ENCODE measurements at places on chromosomes 7 and 10.
A peak's percentile ranks its signal among the peaks of the same experiment; 100 is the strongest.

DNA sequence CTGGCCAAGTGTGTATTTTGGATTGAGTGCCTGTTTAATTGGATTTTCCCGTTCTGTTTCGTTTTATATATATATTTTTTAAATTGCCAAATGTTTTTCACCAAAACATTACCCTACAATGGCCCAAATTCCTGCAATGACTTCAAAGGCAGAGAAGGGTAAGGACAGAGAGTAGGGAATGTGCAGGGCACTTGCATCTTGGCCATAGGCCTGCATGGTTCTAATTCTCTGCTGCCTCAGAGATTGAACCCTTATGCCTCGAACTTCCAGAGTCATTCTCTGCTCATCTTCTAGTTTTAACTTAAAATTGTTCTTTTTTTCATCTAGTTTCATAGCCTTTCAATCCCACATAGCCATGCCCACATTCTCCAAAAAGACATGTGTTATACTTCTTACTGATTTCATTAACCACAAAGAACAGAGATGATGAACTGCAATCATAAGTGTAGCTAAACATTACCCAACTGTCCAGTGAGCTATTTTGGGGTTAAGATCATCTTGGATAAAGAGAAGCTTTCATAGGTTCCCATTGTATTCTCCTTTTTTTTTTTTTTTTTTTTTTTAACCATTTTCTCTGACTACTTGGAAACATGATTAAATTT, 177.6 kb downstream of the PLXDC2 start:
- no peak for DNase-seq

DNA sequence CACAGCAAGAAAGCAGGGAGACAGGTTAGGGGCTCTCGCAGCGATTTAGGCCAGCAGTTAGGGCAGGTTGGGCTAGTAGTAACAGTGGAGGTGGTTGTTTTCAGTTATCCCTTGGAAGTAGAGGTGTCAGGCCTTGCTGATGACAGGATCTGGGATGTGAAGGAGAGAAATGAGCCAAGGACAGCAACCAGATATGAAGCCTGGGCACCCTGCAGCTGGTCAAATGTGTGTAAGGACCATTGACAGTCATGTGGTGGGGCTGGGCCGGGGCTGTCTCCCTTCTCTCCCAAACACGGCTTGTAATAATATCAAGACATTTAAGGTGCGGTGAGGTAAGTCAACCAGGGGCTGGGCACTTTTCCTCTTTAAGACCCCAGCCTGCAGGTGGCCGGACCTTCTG, 112.5 kb upstream of the IGFBP3 start:
- DNase-seq: no peak

GRCh38 chr10:35908451-35908850, 266.4 kb upstream of the FZD8 start:
- no peak for DNase-seq

GRCh38 chr7:7699380-7699779, 19.0 kb downstream of the RPA3 start:
- no peak for DNase-seq

DNA sequence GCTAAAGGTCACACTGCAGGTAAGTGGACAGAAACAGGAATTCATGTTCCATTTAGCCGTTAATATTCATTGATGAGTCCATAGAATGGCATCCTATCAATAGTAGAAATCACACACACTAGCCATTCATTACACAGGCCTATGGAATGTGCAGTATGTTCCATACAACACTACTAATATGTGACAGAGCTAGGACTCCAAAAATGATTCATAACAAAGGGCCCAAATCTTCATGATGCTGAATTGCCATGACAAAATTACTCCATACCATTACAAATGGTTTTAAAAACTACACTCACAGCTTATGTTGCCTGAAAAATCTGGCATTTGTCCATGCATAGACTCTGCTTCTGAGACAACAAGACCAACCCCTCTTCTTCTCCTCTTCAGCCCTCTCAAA, 549.1 kb downstream of the XPNPEP1 start:
- no peak for DNase-seq

GRCh38 chr10:73601486-73601921, 10.4 kb upstream of the USP54 start:
- DNase-seq: no peak

GRCh38 chr10:80172896-80173295, 32.4 kb downstream of the ANXA11 start:
- DNase-seq: no peak

- peak; percentile 30 for DNase-seq
These were observed 1.2 kb downstream of the JAZF1 start for GRCh38 chr7:28179120-28180030.

DNA sequence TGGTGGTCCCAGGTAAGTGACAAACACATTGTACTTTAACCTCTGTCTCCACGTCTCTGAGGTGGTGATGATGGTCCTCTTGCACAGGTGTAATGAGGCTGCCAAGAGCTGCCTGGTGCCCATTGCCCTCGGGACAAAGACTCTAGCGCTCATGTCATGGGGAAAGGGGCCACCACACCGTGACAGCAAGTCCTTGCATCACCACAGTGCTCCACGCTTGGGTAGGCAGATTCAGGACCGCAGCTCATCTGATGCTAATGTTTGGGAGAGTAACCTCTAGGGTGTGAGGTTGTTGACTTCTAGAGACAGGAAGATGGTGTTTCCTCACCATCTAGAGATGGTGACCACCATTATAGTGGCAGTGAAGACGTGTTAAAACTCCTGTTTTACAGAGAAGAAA, 395.6 kb downstream of the ADRA2A start:
- no peak for DNase-seq

- DNase-seq: no peak
These were observed 13.0 kb upstream of the TES start for GRCh38 chr7:116197360-116197759.

DNA sequence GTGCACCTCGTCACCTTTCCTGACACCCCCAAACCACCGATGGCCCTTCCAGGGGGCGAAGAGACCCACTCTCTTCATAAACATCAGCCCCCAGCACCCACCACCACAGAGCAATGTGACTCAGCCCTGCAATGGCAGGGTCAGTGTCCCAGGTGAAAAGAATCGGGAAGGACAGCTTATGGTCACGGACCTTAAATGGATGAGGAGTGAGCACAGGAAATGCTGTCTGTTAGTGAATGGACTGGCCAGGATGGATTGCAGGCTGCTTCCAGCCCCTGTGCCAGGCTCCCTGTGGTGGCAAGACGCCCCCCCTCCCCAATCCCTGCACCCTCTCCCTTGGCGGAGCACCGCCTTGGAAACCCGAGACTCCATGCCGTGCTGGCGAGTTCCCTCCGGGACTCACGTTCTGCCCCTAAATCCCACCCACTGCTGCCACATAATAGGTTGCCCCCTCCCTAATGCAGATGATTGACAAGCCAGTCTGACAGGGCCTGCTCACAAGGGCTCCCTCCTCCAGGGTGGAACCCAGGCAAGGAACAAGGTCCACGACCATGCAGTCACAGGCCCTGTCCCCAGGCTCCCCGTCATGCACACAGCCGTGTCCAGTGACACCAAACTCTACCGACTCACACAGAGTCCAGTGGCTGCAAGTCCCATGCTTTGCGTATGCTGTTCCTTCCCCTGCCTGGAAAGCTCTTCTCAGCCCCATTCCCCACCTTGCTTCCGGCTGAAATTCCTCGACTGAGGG, 7.3 kb downstream of the ASB13 start:
- DNase-seq: no peak

- no peak for DNase-seq
These were observed 50.5 kb upstream of the FOXK1 start for GRCh38 chr7:4631380-4632179.

- DNase-seq: no peak
These were observed 6.6 kb upstream of the SP8 start for GRCh38 chr7:20793248-20793647.

GRCh38 chr7:84112771-84113170, 81.8 kb downstream of the SEMA3A start:
- DNase-seq: no peak

DNA sequence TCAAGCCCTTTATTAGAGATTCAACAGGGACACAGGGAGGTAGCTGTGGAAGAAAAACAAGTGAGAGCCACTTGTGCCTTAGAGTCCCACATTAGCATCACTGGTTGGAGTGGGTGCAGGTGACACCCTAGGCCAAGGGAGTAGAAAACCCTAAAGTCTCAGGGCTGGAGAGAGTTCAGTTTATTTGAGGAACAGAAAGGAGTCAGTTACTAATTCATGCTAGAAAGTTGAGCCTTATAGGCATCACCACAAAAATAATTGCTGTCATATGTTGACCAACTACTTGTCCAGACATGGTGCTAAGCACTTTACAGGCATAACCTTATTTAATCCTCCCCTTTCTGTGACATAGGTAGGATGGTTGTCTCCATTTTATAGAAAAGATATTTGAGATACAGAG, 20.9 kb upstream of the ACSL5 start:
- DNase-seq: no peak

GRCh38 chr10:95350830-95351228, 60.0 kb upstream of the PDLIM1 start:
- DNase-seq: no peak

- no peak for DNase-seq
These were observed 65.9 kb upstream of the FZD1 start for GRCh38 chr7:91198371-91198770.

DNA sequence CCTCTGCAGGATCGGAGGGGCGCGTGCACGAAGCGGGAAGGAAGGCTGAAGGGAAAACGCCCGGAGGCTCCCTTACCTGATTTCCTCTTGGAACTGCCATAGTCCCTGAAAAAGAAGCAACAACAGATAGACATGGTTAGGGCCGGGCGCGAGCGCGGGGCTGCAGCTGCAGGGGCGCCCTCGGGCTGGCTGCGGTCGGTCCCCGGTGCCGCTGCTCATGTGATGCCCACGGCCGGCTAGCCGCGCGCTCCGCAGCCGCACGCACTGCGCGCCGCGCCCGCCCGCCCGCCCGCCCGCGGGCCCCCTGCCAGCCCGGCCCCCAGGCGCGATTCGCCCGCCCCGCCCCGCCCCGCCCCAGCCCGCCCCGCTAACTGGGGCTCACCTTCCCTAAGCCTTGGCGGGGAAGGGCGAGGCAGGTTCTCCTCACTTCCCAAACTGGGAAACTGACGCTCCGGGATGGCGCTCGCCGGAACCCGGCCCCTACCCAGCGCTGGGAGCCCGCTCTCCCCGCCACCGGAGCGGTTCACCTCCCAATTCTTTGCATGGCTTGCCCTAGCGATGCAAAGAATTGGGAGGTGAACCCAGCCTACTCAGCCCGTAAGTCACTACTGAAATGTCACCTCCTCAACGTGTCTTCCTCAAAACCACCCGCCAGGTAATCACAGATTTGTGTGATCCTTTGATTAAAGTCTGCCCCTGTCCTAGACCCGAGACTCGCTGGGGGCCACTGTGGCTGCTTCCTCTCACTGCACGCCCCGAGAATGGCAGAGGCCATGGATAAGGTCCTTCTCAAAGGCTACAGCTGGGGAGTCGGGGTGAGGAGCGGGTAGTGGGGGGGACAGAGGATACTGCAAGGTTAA, 162.2 kb downstream of the SH3PXD2A start:
- DNase-seq: no peak

- DNase-seq: no peak
These were observed 154.1 kb upstream of the ADO start for GRCh38 chr10:62650411-62650810.

DNA sequence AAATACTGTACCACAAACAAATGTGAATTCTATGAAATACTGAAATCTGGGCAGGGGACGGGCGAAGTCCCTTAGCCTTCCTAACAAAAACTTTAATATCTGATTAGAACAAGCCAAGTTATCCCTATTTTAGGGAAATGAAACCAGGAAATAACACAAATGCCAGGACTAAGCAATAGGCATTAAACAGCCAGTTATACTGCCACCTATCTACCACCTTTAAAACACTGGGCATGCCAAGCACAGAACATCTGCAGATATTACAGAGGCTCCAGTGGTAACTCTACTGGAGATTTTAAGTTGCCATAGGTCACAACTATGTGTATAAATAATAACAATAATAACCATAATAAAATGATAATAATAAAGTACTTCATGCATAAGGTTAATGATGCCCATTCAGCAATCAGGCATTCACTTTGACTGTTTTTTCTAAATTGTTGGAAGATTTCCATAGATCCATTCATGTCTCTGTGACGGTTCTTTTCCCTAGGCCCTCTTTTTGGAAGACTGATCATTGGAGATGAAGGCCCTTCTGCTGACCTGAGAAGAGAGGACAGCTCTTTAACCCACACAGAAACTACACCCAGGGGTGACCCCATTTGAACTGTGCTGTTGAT, 195.7 kb downstream of the CACNA2D1 start:
- DNase-seq: no peak
